ENCODE measurements at places on chromosomes 5 and 9.

GRCh38 chr5:6568383-6568782 is 64.5 kb downstream of the NSUN2 start:
- DNase-seq: no peak

GRCh38 chr5:180639741-180640610 is 9.4 kb downstream of the FLT4 start:
- peak; percentile 15 for DNase-seq

DNA sequence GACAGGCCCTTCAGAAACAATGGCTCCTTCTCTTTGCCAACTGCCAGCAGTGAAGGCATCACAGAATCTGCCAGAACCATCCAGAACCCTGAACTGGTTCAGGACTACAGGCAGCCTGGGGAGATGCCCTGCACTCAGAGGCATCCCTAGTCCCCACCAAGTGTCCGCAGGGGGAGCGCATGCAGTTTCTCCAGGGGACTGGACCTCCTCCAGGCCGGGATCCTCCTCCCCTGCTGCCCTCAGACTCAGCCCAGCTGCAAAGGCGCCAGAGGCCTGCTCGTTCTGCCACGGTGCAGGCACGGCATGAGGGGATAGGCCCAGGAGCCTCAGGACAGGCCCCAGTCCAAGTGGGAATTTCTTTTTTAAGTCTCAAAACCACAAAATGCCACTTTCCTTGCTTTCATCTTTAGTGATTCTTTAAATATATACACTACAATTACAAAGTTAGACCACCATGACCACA is 72.0 kb downstream of the SEMA4D start:
- DNase-seq: no peak

GRCh38 chr9:31536471-31536870 is 848.0 kb upstream of the ACO1 start:
- DNase-seq: no peak

GRCh38 chr5:123207852-123208251 is 118.8 kb downstream of the PRDM6 start:
- no peak for DNase-seq

GRCh38 chr5:158709279-158709678 is 390.4 kb downstream of the EBF1 start:
- DNase-seq: no peak

DNA sequence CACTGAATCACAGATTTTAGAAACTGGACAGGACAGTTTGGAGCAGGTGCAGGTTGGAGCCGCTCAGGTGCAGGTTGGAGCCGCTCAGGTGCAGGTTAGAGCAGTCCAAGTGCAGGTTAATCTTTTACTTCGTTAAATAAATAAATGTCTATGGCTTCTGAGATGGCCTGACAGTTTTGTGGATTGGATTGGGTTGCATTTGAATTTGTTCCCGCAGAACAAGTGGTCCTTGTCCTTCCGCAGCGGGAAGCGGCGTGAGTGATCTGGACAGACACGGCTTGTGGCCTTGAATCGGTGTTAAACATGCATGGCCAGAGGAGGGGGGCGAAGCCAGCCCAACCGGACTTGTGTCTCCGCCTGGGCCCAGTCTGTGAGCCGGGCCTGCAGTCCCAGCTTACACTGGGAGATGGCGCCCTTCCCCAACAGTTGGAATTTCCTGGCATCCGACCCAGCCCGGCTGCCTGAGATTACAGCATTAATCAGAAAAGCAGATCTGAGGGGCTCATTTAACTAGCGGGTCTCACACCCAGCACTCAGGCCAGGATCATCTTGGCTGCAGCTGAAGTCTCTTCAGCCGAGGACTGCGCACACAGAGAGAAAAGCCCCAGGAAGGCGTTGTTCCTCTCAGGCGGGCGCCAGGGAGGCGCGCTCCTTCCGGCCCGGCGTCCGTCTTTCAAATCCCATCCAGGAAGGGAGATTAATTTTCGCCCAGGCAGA is 1.5 kb upstream of the OLFM1 start:
- no peak for DNase-seq

DNA sequence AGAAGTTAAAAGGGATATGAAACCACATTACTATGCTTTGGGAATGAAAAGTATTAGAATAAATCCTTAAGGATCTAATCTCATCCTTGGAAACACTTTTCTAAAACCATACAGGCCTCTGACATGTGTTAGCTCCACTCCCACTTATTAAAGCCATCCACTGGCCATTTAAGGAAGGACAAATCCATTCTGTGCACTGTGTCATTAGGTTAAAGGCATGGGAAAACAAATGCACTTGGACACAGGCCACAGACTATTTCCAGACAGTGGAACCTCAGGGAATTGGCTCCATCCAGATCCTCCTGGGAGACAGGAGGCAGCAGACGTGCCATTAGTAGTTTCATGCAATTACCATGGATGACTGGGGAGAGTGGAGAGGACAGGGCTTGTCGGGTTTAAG is 454.9 kb downstream of the ENC1 start:
- DNase-seq: no peak

DNA sequence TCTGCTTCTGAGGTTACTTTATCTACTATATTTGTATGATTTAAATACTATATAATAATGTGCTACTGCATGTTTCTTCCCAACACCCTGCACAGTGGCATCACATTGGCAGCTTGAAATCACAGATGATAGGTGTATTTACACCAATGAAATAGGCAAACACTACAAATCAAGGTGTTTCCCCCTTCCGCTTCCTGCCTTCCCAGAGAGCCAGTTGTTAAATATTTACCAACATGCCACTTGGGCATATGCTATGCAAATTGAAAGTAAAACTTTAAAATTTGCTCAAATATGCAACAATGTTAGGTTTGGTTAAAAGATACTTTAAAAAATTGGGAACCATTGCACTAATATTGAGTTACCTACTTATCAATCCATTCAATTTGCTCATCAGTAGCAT is 58.2 kb upstream of the SMARCA2 start:
- no peak for DNase-seq

DNA sequence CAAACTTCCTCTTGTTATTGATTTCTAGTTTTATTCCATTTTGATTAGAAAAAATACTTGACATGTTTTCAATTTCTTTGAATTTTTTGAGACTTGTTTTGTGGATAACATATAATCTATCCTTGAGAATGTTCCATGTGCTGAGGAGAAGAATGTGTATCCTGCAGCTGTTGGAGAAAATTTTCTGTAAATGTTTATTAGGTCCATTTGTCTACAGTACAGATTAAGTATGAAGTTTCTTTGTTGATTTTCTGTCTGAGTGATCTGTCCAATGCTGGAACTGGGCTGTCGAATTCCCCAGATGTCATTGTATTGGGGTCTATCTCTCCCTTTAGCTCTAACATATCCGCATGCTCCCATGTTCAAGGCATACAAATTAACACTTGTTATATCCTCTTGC is 251.2 kb downstream of the CSNK1G3 start:
- DNase-seq: no peak

DNA sequence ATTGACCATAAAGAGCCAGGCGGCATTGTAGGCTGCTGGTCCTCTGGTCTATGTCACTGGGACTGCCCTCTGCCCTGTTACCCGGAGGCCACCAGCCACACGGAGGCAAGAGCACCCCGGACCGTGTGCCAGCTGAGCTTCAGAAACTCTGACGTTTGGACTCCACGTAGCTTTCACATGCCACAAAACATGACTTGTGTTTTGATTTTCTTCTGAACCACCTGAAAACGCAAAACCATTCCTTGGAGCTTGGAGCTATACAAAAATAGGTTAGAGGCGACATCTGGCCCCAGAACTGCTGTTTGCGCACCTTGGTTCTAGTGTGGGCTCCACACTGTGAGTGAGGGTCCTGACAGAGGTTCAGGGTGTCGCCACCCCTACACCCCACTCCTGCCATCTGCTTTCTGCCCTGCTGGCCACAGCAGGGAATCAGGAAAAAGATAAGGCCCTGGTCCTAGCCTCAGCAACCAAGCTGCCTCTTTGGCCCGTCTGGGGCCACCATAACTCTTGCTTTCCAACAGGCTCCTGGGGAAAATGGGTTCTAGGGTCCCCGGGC is 151.3 kb upstream of the IRX2 start:
- DNase-seq: no peak

DNA sequence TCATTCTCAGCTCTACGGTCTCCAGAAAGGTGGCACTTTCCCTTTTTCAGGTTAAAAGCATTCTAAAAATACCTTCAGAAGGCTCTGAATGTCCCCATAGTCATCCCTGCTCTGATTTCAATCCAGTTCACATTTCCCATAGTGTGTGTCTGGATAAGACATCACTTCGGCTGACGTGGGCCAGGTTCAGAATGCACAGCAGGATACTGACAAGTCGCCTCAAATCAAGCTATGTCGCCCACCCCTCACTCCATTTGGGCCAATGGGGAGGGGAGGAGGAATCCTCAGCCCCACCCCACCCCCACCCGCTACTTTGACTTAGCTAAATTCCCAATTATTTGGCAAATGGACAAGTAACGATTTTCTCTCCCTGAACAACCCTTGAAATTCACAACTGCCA is 148.0 kb downstream of the SLIT3 start:
- DNase-seq: no peak

DNA sequence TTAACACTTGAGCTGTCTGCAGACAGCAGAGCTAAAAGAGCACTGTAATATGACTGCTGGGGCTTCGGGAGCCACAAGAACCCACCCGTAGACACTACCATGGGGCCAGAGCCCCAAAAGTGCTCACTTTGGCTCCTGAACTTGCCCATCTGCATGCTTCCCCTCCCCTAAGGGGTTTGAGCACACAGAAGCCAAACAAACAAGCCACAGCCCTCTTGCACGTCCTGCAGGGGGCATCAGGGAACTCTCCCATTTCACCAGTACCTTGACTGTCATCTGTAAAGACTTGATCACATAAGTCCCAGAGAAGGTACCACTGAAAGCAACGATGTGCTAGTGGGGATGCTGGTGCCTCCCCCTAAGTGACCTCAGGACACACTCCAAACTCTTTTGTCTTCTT is 681.8 kb downstream of the SEMA5A start:
- DNase-seq: no peak

- DNase-seq: no peak
These were observed 346.7 kb upstream of the KLF9 start for GRCh38 chr9:70761139-70761670.

DNA sequence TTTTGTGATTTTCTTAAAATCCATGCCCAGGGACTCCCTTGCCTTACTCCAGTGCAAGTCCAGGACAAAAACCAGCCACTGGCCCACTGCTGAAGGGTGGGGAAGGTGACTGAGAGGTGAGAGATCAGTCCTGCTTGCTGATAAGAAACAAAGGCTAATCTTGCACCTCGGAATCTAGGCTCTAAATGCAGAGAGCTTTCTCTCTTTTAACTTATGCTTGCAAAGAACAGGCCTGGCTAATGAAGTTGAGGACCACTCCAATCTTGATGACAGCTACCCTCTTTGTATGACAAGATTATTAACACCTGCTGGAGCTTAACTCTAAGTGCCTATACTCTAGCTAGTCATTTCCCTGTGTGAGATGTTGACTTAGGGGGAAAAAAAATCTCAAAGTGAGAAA is 8.8 kb downstream of the TLE1 start:
- no peak for DNase-seq

- no peak for DNase-seq
These were observed 32.4 kb downstream of the CTNNAL1 start for GRCh38 chr9:108980893-108981292.

- DNase-seq: no peak
These were observed 12.9 kb downstream of the PLPP7 start for GRCh38 chr9:131302244-131303075.

DNA sequence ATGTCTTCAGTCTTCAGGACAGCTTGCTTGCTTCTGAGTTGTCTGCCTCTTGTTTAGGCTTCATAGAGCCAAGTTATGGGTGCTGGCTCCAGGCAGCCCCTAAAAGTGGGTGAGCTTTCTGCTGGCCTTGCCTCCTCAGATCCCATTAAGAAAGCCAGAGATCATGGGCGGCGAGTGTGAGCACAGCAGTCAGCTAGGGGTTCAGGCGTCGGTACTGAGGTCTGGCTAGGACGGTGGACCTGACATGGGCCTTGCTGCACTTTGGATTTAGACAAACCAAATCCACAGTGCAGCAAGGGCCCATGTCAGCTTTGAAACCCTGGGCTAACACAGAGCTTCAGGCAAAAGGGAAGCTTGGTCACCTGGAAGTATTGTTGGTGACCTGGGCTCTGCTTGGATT is 17.6 kb downstream of the PSAT1 start:
- no peak for DNase-seq

GRCh38 chr5:124707520-124707919 is 38.9 kb downstream of the ZNF608 start:
- DNase-seq: no peak

DNA sequence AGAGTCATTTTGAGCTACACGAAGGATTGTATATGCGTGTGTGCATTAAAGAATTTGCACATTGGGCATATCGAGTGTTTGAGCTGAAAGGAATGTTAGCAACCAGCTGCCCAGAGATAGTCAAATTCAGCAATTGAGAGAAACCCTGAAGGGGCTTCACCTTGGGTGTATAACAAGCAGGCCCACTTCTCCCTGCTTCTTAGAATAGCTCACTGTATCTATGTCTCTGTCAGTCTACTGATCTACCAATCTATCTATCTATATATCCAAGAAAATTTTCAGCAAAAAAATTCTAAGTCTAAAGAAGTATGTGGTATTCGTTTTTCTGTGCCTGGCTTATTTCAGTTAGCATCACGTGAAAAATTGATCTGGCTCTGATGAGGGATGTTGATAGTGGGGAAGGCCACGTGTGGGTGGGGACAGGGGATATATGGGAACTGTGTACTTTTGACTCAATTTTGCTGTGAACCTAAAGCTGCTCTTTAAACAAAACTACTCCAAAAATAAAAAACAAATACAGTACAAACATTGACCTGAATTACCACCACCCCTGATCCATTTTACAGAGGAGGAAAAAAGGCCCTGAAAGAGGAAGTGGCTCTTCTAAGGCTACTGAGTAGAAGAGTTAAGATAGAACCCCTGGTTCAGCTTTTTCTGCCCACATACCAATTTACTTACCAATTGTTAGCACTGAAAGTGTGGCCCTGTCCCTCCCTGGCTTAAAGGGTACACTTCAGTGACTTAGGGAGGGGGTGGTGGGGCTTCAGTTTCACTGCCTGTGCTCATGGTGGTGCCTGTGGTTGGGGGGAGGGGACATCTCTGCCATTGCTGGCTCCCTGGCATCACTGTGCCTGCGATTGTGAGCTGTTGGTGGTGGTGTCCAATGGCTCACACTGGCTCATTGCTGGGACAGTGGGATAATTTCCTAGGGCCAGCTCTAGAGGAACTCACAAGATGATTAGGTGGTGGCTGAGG is 141.8 kb downstream of the DOCK2 start:
- peak; percentile 14 for DNase-seq

Measured in GM12892 (cell line).